ENCODE measurements at places on chromosomes 11 and 22. TPM values are rescaled to one million over a fixed set of nuclear protein-coding genes. Genes with fewer than 3 reads are reported as not detected.

OR8D4 gene
- total RNA-seq, result not detected

P2RX6 gene
- 1.6 TPM for total RNA-seq

OR4A15 gene
- total RNA-seq, result not detected

SHANK3 gene
- total RNA-seq, result 4.8 TPM

C11orf86 gene
- not detected for total RNA-seq

DNA sequence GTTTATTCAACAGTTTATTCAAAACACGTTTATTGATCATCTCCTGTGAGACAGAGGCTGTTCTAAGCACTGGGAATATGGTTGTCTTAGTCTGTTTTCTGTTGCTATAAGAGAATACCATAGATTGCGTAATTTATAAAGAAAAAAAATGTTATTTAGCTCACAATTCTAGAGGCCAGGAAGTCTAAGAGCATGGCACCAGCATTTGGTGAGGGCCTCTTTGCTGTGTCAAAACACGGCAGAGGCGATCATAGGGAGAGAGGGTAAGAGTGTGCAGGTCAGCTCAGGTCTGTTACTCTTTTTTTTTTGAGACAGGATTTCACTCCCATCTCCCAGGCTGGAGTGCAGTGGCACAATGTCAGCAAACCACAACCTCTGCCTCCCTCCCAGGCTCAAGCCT, 5.2 kb upstream of the IL17RA start:
- H3K27me3 ChIP-seq, result no peaks in the 10 kb centered on the region
- no peak for DNase-seq
- no peak overlapping the region for H3K27ac ChIP-seq
- no peak overlapping the region for H3K4me3 ChIP-seq

- H3K36me3 ChIP-seq, result no peaks in the 10 kb centered on the region
- H3K4me1 ChIP-seq, result no peaks in the 10 kb centered on the region
- no peak overlapping the region for H3K27ac ChIP-seq
- H3K27me3 ChIP-seq, result no peaks in the 10 kb centered on the region
- DNase-seq, result no peak
Observed at GRCh38 chr22:42171946-42172719, 41.5 kb upstream of the CYP2D6 start.

DNA sequence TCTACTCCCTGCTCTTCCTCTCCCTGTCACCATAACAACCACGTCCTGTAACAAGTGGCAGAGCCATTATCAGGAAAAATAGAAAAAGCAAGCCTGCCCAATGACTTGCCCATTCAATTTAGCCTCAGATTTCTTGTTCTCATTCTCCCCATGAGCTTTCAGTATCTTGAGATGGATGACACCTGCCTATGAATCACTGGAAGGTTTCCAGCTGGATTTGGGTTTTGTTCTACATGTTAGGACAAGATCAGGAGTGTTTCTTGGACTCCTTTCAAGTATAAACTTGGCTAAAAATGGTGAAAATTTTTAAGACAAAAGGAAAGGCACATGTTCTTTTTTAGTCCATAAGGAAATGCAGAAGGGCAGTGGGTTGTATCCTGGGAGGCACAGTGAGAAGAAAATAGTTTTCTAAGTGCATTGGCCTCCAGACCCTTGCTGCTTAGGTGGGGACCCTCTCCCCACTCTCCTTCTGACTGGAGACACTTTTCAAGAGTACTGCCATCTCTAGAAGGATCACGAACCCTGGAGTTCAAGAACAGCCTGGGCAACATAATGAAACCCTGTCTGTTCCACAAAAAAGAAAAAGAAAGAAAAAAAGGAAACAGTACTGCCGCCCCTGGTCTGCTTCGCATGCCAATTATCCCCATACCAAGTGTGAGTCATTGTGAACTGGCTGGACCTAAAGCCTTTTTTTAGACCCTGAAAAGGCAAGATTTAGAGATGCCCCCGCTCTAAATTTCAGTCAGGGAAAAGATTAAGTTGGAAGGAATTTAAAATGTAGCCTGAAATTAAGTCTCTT, 51.0 kb downstream of the MTNR1B start:
- H3K27me3 ChIP-seq, result no peaks in the 10 kb centered on the region
- no peak for DNase-seq
- H3K4me1 ChIP-seq, result no peaks in the 10 kb centered on the region
- H3K27ac ChIP-seq, result peak overlapping the region; percentile 19
- H3K36me3 ChIP-seq, result no peaks in the 10 kb centered on the region

GRCh38 chr22:46355369-46355995, 20.0 kb downstream of the TRMU start:
- no peak overlapping the region for H3K4me3 ChIP-seq
- no peak overlapping the region for H3K27ac ChIP-seq
- DNase-seq, result peak; percentile 81
- H3K36me3 ChIP-seq, result peaks cover 13% of the 10 kb centered on the region

DNA sequence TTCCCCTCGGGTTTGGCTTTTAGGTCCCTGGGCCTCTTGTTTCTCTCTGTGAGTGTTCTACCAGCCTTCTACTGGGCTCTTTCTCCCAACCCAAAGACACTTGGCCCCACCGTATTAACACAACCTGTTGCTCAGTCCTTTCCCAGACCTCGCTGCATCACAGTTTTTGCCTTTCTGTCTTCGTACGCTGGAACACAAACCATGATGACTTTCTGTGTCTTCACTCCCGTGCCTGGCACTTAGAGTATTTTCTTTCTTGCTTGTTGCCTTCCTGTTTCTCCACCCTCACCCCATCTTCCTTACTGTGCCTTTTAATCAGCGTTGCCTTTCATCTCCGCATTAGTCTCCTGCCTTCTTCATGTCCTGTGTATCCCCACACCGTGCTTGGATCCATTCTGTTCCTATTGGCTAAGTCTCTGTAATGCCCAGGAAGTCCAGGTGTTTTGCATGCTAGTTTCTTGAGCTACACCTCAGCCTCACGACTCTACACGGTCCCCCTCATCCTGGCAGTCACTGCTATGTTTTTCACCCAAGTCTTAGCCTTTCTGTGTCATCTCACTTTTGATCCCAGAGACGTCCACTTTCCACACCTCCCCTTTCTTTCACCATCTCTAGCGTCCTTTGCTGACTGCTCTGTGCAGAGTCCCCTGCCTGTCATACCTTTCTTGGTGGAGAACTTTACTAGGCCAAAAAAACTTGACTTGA, 1.6 kb downstream of the MARK2 start:
- H3K27me3 ChIP-seq, result no peaks in the 10 kb centered on the region
- H3K4me3 ChIP-seq, result peak overlapping the region; percentile 93
- DNase-seq, result no peak

DNA sequence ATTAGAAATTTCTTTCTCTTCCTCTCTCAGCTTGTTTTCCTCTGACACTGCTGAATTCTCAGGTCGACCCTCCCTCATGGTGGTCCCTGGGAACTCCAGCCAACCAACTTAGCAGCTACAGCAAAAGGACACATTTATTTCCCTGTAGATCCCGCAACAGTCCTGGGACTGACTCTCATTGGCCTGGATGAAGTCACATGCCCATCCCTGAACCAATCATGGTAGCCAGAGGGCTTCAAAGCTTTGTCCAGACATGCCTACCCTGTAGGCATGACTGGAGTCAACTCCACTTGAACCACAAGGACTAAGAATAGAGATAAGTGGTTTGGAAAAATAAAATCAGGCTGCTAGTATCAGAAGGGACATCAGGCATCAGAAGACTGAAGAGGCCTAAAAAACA, 84.6 kb upstream of the LRRC55 start:
- no peak overlapping the region for H3K4me3 ChIP-seq
- no peaks in the 10 kb centered on the region for H3K4me1 ChIP-seq
- H3K27ac ChIP-seq, result no peak overlapping the region
- H3K36me3 ChIP-seq, result no peaks in the 10 kb centered on the region
- DNase-seq, result no peak
- H3K27me3 ChIP-seq, result no peaks in the 10 kb centered on the region

GRCh38 chr22:46655861-46656608, 35.8 kb downstream of the GRAMD4 start:
- no peak overlapping the region for H3K4me3 ChIP-seq
- peaks cover 8% of the 10 kb centered on the region for H3K4me1 ChIP-seq
- no peak overlapping the region for H3K27ac ChIP-seq
- no peaks in the 10 kb centered on the region for H3K27me3 ChIP-seq
- H3K36me3 ChIP-seq, result no peaks in the 10 kb centered on the region

- H3K4me1 ChIP-seq, result no peaks in the 10 kb centered on the region
- no peak for DNase-seq
- no peak overlapping the region for H3K27ac ChIP-seq
Observed at GRCh38 chr11:10600570-10601248, 32.2 kb upstream of the LYVE1 start.

DNA sequence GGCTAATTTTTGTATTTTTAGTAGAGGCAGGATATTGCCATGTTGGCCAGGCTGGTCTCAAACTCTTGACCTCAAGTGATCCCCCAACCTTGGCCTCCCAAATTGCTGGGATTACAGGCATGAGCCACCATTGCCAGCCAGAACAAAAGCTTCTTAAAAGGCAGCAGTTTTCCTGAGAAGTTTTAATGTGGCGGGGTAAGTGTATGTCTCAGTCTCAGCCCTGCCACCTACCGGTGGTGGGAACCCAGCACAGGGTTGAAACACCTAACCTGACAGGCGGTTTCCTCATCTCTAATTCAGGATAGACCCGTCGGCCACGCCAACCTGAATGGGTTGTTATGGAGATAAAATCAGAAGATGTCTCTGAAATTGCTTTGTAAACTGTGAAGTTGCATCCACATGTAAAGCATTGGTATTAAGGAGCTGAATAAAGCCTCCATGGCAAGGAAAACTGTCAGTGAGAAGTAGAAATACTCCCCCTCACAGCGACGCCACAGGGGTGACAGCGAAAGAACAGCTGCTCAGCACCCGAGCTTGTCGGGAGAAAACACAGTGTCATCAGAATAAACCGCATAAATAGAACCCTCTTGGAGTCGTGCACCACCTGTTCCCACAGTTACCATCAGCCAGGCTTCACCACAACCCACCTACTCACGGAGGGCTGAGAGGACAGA, 165.9 kb upstream of the NCAM1 start:
- no peaks in the 10 kb centered on the region for H3K36me3 ChIP-seq
- no peaks in the 10 kb centered on the region for H3K4me1 ChIP-seq
- no peak for DNase-seq
- peak overlapping the region; percentile 43 for H3K27ac ChIP-seq
- H3K4me3 ChIP-seq, result no peak overlapping the region
- H3K27me3 ChIP-seq, result no peaks in the 10 kb centered on the region

DNA sequence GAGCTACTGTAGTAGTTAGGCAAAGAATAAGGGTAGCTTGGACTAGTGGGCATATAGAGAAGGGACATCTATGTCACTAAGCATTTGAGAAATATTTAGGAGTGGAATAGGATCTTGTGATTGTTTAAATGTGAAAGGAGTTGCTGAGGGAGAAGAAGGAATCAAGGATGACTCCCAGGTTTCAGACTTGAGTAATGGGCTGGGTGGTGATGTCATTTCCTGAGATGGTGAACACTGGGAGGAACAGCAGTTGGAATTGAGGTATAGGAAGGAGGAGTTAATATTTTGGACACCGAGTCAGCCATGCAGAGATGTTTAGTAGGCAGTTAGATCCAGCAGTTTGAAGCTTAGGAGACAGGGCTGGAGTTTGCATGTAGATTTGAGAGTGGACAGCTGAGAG, 40.1 kb downstream of the REXO2 start:
- no peaks in the 10 kb centered on the region for H3K36me3 ChIP-seq
- no peaks in the 10 kb centered on the region for H3K27me3 ChIP-seq
- no peak for DNase-seq

DNA sequence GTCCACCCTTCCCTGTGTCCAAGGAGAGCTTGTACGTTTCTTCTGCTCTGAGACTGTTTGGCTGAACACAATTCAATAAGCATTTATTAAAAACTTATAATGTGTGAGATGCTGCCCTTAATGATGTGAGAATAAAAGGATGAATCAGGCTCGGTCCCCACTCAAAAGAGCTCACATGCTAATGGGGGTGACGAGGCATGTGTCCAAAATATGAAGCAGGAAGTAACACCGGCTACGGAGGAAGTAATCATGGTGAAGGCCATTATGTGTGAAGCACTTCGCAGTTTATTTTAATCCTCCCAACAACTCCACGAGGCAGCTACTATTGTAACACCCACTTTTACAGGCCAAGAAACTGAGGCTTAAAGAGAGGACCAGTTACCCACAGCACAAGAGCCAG, 3.4 kb upstream of the RASD2 start:
- H3K36me3 ChIP-seq, result no peaks in the 10 kb centered on the region
- DNase-seq, result no peak
- H3K27ac ChIP-seq, result no peak overlapping the region
- H3K4me3 ChIP-seq, result no peak overlapping the region

DNA sequence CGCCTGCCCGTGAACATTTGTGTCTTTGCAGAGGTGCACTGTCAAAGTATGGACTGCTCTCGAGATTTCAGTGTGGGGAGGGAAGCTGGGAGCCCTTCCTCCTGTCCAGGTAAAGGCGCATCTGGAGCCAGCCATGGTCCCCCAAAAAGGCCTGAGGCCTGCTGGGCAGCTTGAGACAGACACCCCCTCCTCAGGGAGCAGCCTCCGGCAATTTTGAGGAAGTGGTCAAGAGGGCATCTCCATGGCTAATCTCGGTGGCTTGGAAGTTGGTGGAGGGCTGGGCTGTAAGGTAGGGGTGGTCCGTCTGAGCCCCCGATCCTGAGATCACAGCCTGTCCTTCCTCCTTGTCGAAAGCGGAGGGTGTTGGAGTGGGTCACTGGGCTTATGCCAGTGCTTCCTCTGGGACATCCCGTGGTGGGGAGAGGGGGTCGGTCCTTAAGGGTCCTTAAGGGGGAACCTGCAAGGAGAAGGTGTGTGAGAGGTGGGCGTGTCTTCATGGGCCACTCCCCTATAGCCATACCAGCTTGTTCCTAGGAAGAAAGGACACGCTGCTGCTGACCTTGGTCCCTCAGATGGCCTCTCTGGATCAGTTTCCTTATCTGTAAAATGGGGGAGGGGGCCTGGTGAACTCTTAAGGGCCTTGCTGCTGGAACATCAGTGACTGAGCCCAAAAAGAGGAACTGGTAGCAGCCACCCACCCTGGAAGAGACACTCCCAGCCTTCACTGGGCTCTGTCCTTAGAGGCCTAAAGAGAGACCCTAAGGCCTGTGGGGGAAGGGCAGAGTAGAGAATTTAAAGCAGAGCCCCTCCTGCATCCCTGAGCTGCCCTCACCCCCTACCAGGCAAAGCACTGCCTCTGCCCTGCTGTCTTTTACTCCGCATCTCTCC, 2.6 kb downstream of the KCNC1 start:
- no peaks in the 10 kb centered on the region for H3K36me3 ChIP-seq
- no peak for DNase-seq
- no peaks in the 10 kb centered on the region for H3K4me1 ChIP-seq
- H3K27me3 ChIP-seq, result peaks cover 10% of the 10 kb centered on the region

- H3K4me1 ChIP-seq, result no peaks in the 10 kb centered on the region
- H3K36me3 ChIP-seq, result no peaks in the 10 kb centered on the region
- no peak overlapping the region for H3K27ac ChIP-seq
- DNase-seq, result no peak
- no peaks in the 10 kb centered on the region for H3K27me3 ChIP-seq
- H3K4me3 ChIP-seq, result no peak overlapping the region
Observed at GRCh38 chr22:24096758-24097115, 84.5 kb upstream of the SUSD2 start.

DNA sequence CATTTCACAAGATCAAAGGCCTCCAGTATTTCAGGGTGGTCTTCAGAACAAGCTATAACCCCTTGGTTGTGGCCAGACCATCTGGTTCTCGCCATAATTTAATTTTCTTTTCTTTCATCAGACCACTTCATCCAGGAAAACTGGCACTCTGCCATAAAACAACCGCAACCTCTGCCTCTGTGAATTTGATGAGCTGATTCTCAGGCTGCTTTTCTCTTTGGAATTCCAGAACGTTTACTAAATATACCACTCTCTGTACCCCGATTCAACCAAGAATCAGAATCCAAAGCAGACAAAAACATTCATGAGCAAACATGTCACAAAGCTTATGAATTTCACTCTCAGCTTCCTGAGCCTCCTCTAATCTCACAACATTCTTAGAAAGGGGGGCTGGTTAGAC, 331.8 kb upstream of the SYN3 start:
- no peak overlapping the region for H3K4me3 ChIP-seq
- H3K27me3 ChIP-seq, result no peaks in the 10 kb centered on the region
- no peaks in the 10 kb centered on the region for H3K4me1 ChIP-seq
- no peaks in the 10 kb centered on the region for H3K36me3 ChIP-seq
- DNase-seq, result no peak

Measured in breast epithelium (tissue), 4 donors.